A549 treated with ZK216348 at 1 μM for 4 hours (cell line): ENCODE measurements at places on chromosomes 1 and 21. TPM values are rescaled to one million over a fixed set of nuclear protein-coding genes. Genes with fewer than 3 reads are reported as not detected.

The DAP3 gene
- total RNA-seq, result 111 to 150 TPM (median 113 TPM) in 5 replicates

The RIPPLY3 gene
- total RNA-seq, result 0.43 to 0.71 TPM (median 0.53 TPM) in 5 replicates

The GPR153 gene
- total RNA-seq, result 1.3 to 2.6 TPM (median 2.0 TPM) in 5 replicates

The LRRC39 gene
- total RNA-seq, result 0.11 to 0.23 TPM (median 0.20 TPM) in 3 of 5 replicates, not detected in the others

The CDC7 gene
- total RNA-seq, result 5.0 to 6.5 TPM (median 5.7 TPM) in 5 replicates

The NBPF1 gene
- total RNA-seq, result 13.9 to 26.9 TPM (median 23.6 TPM) in 5 replicates

The MEX3A gene
- total RNA-seq, result 0.83 to 3.8 TPM (median 2.2 TPM) in 5 replicates

The KRTAP13-2 gene
- total RNA-seq, result not detected in 5 replicates

The KRTAP21-2 gene
- total RNA-seq, result not detected in 5 replicates
